ENCODE measurements at places on chromosomes 12 and 14. TPM values are rescaled to one million over a fixed set of nuclear protein-coding genes. Genes with fewer than 3 reads are reported as not detected.

- no peak for DNase-seq
- no peaks in the 10 kb centered on the region for H3K27me3 ChIP-seq
- H3K36me3 ChIP-seq, result peaks cover 13% of the 10 kb centered on the region
- peaks cover 48% of the 10 kb centered on the region for H3K4me1 ChIP-seq
Observed at GRCh38 chr12:56723889-56724700, 1.0 kb downstream of the NACA start.

Gene APOLD1
- total RNA-seq, result 6.6 TPM

- no peaks in the 10 kb centered on the region for H3K4me1 ChIP-seq
- no peak for DNase-seq
- no peak overlapping the region for H3K4me3 ChIP-seq
- no peaks in the 10 kb centered on the region for H3K27me3 ChIP-seq
- no peaks in the 10 kb centered on the region for H3K36me3 ChIP-seq
Observed at GRCh38 chr14:51012055-51012454, 67.8 kb upstream of the PYGL start.

Gene LBHD2
- total RNA-seq, result not detected

- H3K27me3 ChIP-seq, result no peaks in the 10 kb centered on the region
- no peak overlapping the region for H3K4me3 ChIP-seq
- H3K27ac ChIP-seq, result no peak overlapping the region
Observed at GRCh38 chr12:115223322-115223721, 539.3 kb upstream of the TBX3 start.

Gene TMEM132C
- 7.6 TPM for total RNA-seq

DNA sequence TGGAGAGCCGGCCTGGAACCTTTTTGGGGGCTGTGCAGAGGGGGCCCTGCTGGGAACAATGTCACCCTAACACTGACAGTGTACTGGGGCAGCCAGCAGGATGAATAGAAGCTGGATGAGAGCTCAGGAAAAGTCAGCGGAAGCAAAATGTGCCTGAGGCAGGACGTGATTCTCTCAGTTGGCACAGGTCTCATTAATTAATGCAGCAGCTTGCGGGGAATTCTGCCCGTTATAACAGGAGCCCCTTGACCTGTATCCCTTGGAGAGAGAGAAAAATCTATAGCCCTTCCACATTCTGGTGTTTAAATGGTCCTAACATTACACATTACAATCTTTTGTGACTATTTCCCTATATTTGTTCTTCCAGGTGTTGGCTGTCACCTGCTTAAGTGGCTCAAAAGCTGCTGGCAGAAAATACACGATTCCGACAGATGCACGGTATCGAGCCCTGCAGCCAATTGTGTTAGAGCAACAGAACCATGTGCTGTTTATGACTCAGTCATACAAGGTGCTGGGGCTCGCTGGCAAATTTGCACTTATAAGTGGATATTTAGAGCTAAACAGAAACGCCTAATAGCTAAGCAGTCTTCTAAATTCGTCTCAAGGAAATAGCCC is 854.7 kb downstream of the AACS start:
- H3K36me3 ChIP-seq, result no peaks in the 10 kb centered on the region
- no peaks in the 10 kb centered on the region for H3K4me1 ChIP-seq
- H3K27me3 ChIP-seq, result no peaks in the 10 kb centered on the region
- H3K27ac ChIP-seq, result no peak overlapping the region

- H3K4me3 ChIP-seq, result no peak overlapping the region
- no peak overlapping the region for H3K27ac ChIP-seq
- H3K36me3 ChIP-seq, result no peaks in the 10 kb centered on the region
- no peaks in the 10 kb centered on the region for H3K27me3 ChIP-seq
- H3K4me1 ChIP-seq, result peaks cover 14% of the 10 kb centered on the region
Observed at GRCh38 chr14:85439696-85440328, 90.1 kb upstream of the FLRT2 start.

Gene MYBPC1
- total RNA-seq, result not detected

- no peak overlapping the region for H3K4me3 ChIP-seq
- no peaks in the 10 kb centered on the region for H3K4me1 ChIP-seq
- H3K36me3 ChIP-seq, result peaks cover 22% of the 10 kb centered on the region
- no peak overlapping the region for H3K27ac ChIP-seq
- H3K27me3 ChIP-seq, result no peaks in the 10 kb centered on the region
- no peak for DNase-seq
Observed at GRCh38 chr12:112198120-112198733, 72.9 kb downstream of the TRAFD1 start.

Gene ZNF664
- total RNA-seq, result 32.9 TPM

DNA sequence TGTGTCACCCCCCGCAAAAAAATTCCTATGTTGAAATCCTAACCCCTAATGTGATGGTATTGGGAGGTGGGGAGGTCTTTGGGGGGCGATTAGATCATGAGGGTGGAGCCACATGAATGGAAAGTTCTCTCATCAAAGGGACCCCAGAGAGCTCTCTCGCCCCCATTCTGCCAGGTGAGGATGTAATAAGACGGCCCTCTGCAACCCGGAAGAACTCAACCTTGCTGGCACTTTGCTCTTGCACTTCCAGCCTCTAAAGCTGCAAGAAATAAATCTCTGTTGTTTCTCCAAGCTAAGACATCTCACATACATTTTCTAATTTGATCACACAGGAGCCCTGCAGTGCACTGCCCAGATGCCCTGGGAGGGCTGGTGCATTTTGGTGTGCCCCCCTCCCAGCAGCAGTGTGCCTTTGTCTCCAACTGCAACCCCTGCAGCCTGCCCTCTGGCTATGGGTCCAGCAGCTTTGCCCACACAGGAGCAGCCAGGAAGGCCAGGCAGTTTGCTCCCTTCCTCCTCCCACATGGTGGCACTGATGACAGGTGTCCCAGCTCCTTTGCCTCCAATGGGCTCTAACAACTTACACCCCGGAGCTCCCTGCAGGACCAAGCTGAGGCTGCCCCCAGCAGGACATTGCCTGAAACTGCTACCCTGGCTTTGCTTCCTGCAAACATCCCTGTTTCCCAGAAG is 59.3 kb downstream of the C14orf132 start:
- H3K36me3 ChIP-seq, result no peaks in the 10 kb centered on the region
- no peak overlapping the region for H3K4me3 ChIP-seq
- H3K4me1 ChIP-seq, result peaks cover 22% of the 10 kb centered on the region
- H3K27me3 ChIP-seq, result no peaks in the 10 kb centered on the region
- DNase-seq, result no peak

All from esophagus squamous epithelium (tissue), 5 donors.